Aorta (tissue), 5 donors: ENCODE measurements at places on chromosomes 11 and 22. TPM values are rescaled to one million over a fixed set of nuclear protein-coding genes. Genes with fewer than 3 reads are reported as not detected.

The ZBTB16 gene
- total RNA-seq, result 283 TPM

The OR6T1 gene
- not detected for total RNA-seq

The ZNF280B gene
- 0.21 TPM for total RNA-seq

The MCAT gene
- total RNA-seq, result 9.8 TPM

The PKDREJ gene
- 0.15 TPM for total RNA-seq

The ZBED4 gene
- total RNA-seq, result 8.6 TPM

The FBLN1 gene
- 500 TPM for total RNA-seq

The SORL1 gene
- total RNA-seq, result 37.2 TPM

GRCh38 chr11:69195824-69196782 is 40.4 kb downstream of the SMIM38 start:
- H3K27me3 ChIP-seq, result no peaks in the 10 kb centered on the region
- no peak overlapping the region for H3K27ac ChIP-seq
- H3K4me1 ChIP-seq, result no peaks in the 10 kb centered on the region
- no peak overlapping the region for H3K4me3 ChIP-seq
- H3K36me3 ChIP-seq, result no peaks in the 10 kb centered on the region

DNA sequence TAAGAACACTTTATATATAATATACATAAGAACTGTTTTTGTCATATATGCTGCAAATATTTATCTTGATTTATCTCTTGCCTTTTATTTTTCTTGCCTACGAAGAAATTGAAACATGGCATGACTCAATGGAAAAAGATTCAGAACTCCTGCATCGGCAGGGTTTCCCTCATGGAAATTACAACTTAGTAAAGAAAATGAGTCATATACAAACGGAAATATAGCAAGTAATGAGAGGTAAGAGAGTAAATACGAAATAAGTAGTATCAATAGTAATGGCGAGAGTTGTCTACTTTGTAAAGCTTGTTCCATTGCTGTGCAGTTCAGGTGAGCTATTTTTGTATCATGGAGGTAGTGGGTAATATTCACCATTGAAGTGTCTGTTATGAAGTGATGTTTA is 350.4 kb downstream of the DDX10 start:
- no peak for DNase-seq
- H3K27ac ChIP-seq, result no peak overlapping the region
- no peak overlapping the region for H3K4me3 ChIP-seq
- no peaks in the 10 kb centered on the region for H3K4me1 ChIP-seq

GRCh38 chr11:74272276-74272675 is 39.2 kb downstream of the P4HA3 start:
- no peak overlapping the region for H3K4me3 ChIP-seq
- no peaks in the 10 kb centered on the region for H3K27me3 ChIP-seq
- no peak overlapping the region for H3K27ac ChIP-seq
- DNase-seq, result no peak
- no peaks in the 10 kb centered on the region for H3K4me1 ChIP-seq

DNA sequence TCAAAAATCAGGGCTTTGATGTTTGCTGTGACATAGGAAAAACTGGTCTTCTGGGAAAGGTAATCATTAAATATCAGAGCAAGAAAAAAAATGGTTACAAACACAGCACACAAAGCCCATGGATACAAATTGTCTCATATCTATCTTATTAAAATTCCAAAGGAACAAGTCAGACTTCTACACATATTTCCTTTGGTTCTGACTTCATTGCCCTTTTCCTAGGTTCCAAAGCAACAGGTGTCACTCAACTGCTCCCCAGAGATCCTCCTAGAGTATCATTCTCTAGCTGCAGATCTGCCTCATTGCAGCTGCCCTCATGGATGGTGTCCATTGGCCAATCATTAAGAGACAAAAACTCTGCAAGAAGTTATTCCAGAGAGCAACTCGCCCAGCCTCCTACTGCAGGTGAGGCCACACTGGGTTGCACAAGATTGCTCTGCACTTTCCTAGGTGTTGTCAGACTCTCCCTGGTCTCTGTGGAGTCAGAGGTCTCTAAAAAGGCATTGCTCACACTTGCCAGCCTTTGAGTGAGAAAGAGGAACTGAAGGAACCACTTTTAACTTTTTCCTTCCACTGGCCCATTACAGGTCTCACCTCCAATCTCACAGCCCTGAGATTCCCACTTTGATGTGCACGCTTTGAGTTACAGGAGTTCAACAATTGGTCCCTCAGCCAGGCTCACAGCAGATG is 5.7 kb downstream of the DRICH1 start:
- peaks cover 1% of the 10 kb centered on the region for H3K36me3 ChIP-seq
- no peak overlapping the region for H3K4me3 ChIP-seq
- no peak for DNase-seq
- H3K27me3 ChIP-seq, result no peaks in the 10 kb centered on the region
- no peaks in the 10 kb centered on the region for H3K4me1 ChIP-seq

- DNase-seq, result no peak
- no peaks in the 10 kb centered on the region for H3K27me3 ChIP-seq
- no peaks in the 10 kb centered on the region for H3K4me1 ChIP-seq
- no peak overlapping the region for H3K27ac ChIP-seq
- H3K4me3 ChIP-seq, result no peak overlapping the region
Measured at GRCh38 chr11:101807531-101807930, 107.3 kb upstream of the CEP126 start.

DNA sequence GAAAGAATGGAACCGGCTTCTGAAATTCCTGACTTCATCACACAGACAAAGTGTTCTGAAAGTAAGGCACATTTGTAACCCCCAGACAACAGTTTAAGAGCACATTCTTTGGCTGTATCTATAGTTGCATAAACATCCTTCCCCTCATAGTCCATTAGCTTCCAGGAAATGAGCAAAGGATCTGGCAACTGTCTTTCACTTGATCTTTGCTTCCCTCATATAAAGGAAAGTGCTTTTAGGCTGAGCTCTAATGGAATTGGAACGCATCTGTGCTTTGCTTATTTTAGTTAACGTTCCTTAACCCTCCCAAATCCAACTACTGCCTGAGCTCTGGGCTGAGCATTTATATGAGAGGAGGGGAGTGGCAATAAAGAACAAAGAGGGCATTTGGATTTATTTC is 76.9 kb upstream of the API5 start:
- no peaks in the 10 kb centered on the region for H3K4me1 ChIP-seq
- H3K27ac ChIP-seq, result no peak overlapping the region
- DNase-seq, result no peak

GRCh38 chr11:123527947-123528346 is 97.9 kb downstream of the GRAMD1B start:
- H3K27ac ChIP-seq, result no peak overlapping the region
- no peaks in the 10 kb centered on the region for H3K27me3 ChIP-seq
- H3K4me3 ChIP-seq, result no peak overlapping the region
- DNase-seq, result no peak
- no peaks in the 10 kb centered on the region for H3K36me3 ChIP-seq
- no peaks in the 10 kb centered on the region for H3K4me1 ChIP-seq

DNA sequence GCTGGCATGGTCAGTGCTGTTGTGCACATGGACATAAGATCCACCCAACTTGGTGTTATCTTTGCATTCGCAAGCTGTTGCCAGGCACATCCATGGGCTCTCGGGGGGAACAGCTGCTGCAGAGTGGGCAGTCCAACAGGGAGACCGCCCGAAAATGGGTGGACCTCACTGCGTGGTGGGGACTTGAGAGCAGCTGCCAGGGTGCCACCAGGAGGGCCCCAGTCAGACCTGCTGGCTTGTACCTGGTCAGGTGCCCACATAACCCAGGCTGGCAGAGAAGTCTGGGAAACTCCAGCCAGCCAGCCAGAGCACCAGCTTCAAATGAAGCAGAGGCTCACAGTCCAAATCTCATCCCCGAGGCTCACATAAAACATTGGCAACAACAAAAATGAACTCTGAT is 120.2 kb downstream of the BCR start:
- DNase-seq, result no peak
- H3K4me3 ChIP-seq, result no peak overlapping the region
- no peaks in the 10 kb centered on the region for H3K27me3 ChIP-seq

- no peak overlapping the region for H3K27ac ChIP-seq
- no peak overlapping the region for H3K4me3 ChIP-seq
- no peaks in the 10 kb centered on the region for H3K4me1 ChIP-seq
- no peaks in the 10 kb centered on the region for H3K27me3 ChIP-seq
- no peaks in the 10 kb centered on the region for H3K36me3 ChIP-seq
Measured at GRCh38 chr11:70608568-70609470, 210.5 kb downstream of the CTTN start.

- no peak overlapping the region for H3K4me3 ChIP-seq
- no peak overlapping the region for H3K27ac ChIP-seq
- DNase-seq, result no peak
- H3K4me1 ChIP-seq, result peaks cover 2% of the 10 kb centered on the region
- H3K36me3 ChIP-seq, result no peaks in the 10 kb centered on the region
- H3K27me3 ChIP-seq, result no peaks in the 10 kb centered on the region
Measured at GRCh38 chr11:96230686-96231085, 112.3 kb downstream of the MAML2 start.

DNA sequence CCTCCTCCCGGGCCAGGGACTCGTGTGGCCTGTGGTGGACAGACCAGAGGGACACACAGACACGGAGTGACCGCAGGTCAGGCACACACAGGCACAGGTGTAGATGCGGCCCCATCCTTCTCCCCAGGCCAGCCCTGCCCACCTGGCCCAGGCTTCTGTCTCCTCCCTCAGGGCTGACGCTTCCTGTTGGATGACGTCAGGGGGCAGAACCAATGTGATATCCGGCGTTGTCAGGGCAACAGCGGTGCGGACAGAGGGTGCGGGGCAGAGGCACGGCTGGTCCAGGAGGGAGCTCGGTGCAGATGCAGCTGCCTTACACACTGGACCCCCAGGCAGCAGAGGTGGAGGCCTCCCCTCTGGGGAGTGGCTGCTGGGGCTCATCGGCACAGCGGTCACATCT is 2.9 kb upstream of the TUBGCP6 start:
- H3K36me3 ChIP-seq, result no peaks in the 10 kb centered on the region
- H3K4me1 ChIP-seq, result no peaks in the 10 kb centered on the region
- no peak overlapping the region for H3K27ac ChIP-seq
- H3K4me3 ChIP-seq, result no peak overlapping the region

- H3K4me1 ChIP-seq, result no peaks in the 10 kb centered on the region
- no peak overlapping the region for H3K4me3 ChIP-seq
- H3K36me3 ChIP-seq, result no peaks in the 10 kb centered on the region
- H3K27ac ChIP-seq, result no peak overlapping the region
Measured at GRCh38 chr11:66411323-66411722, 9.5 kb upstream of the NPAS4 start.

GRCh38 chr11:125680747-125681146 is at the start of gene ACRV1:
ACRV1 (minus strand) TSS chr11:125680847; CDS start chr11:125680780, 67 bp downstream.
- no peak within 1 kb of the TSS for H3K4me3 ChIP-seq
- no peaks in the 10 kb centered on the region for H3K27me3 ChIP-seq
- no peak for DNase-seq
- no peaks in the 10 kb centered on the region for H3K36me3 ChIP-seq
- H3K4me1 ChIP-seq, result no peaks in the 10 kb centered on the region

- H3K27me3 ChIP-seq, result no peaks in the 10 kb centered on the region
- no peaks in the 10 kb centered on the region for H3K36me3 ChIP-seq
- H3K4me3 ChIP-seq, result no peak within 1 kb of the TSS
- DNase-seq, result peak; percentile 89
- no peak within 1 kb of the TSS for H3K27ac ChIP-seq
- H3K4me1 ChIP-seq, result no peaks in the 10 kb centered on the region
Measured at GRCh38 chr11:64844330-64845128, at the start of gene CDC42BPG. CDC42BPG (minus strand) TSS chr11:64844653; CDS start chr11:64844569, 84 bp downstream.

DNA sequence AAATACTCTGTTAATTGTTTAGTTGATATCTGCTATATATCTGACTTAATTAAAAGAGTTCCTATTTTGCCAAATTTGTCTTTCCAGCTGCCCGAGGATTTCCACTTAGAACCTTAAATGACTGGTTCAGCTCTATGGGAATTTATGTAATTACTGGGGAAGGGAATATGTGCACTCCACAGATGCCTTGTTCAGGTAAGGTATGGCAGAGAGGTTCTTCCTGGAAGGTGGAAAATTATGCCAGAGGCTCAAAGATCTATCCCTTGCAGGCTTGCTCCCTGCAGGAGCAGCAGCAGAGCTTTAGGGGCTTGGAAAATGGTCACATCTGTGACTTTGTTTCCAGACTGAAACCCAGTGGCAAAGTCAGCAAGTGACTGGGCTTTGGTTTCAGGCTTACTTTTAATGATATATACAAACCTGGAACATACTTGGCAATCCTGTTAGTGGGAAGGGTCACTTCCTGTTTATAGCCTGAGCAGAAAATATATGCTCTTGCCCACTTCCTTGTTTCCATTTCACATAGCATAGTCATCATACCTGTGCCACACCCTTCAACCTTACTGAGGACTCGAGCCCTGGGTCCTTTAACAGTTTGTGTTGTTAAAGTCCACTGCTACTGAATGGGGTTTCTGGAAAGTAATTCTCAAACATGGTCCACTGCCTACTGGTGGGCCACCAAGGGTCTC is 23.7 kb downstream of the WBP2NL start:
- no peak for DNase-seq
- H3K36me3 ChIP-seq, result no peaks in the 10 kb centered on the region
- H3K27ac ChIP-seq, result no peak overlapping the region
- H3K4me3 ChIP-seq, result no peak overlapping the region
- no peaks in the 10 kb centered on the region for H3K27me3 ChIP-seq
- no peaks in the 10 kb centered on the region for H3K4me1 ChIP-seq

- H3K36me3 ChIP-seq, result no peaks in the 10 kb centered on the region
- H3K4me1 ChIP-seq, result no peaks in the 10 kb centered on the region
- no peak for DNase-seq
- no peak overlapping the region for H3K4me3 ChIP-seq
- H3K27ac ChIP-seq, result no peak overlapping the region
- no peaks in the 10 kb centered on the region for H3K27me3 ChIP-seq
Measured at GRCh38 chr11:106594751-106595351, 423.4 kb downstream of the GUCY1A2 start.

DNA sequence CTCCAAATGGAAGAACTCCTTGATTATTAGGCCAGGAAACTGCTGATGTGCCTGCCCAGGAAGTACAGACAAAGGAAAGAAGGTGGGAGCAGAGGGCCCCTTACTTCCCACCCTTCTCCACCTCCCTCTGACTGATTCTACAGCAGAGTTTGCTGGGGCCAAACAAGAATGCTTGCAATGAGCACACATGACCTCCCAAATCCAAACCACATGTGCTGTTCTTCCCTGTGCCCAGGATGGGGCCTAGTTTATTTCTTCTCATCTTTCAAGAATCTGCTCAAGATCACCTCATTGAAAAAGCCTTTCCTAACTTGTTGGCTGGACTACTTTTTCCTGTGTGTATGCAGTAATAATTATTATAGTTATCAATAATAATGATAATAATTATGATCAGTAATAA is 286.1 kb downstream of the RAB38 start:
- H3K36me3 ChIP-seq, result no peaks in the 10 kb centered on the region
- H3K4me3 ChIP-seq, result no peak overlapping the region
- H3K27ac ChIP-seq, result no peak overlapping the region
- no peak for DNase-seq

- no peak for DNase-seq
- H3K4me1 ChIP-seq, result no peaks in the 10 kb centered on the region
Measured at GRCh38 chr11:115663790-115664189, 159.6 kb upstream of the CADM1 start.

DNA sequence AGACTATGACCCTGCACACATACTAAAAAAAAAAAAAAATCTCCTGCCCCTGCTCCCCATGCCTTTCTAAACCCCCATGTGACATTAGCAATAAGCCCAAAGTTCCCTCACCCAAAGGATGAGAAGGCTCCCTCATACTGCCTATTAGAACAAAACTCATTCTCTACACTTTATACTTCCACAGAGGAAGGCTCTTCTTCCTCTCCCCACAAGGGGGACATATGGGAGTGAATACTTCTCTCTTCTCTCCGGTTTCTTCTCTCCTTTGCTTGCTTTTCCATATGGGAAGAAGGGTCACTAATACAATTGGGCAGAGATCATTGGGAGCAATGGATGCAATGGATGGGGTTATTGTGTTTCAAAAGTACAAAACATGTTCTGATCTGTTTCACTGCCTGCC is 3.3 kb downstream of the OR52L1 start:
- no peak for DNase-seq
- H3K4me1 ChIP-seq, result no peaks in the 10 kb centered on the region
- no peak overlapping the region for H3K4me3 ChIP-seq
- H3K27me3 ChIP-seq, result no peaks in the 10 kb centered on the region
